ENCODE measurements at places on chromosomes 12 and 14. TPM values are rescaled to one million over a fixed set of nuclear protein-coding genes. Genes with fewer than 3 reads are reported as not detected.

DNA sequence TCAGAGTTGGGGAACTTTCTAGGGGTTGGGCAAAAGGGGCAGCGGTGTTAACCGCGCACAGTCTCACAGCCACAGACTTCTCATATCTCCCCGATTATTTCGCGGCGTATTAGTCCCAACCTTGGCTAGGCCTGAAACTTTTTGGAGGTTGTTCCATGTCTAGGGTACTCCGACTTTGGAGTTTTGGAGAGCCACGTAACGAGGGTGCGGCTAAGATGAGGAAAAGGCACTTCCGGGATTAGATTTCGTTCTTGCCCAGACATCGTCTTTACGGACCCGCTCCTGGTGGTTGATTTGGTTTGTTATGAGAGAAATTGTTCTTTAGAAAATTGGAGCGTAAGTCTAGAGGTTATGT is 513 bp downstream of the CCNK start:
- H3K4me1 ChIP-seq, result peaks cover 40% of the 10 kb centered on the region
- peak overlapping the region; percentile 98 for H3K4me3 ChIP-seq
- no peaks in the 10 kb centered on the region for H3K27me3 ChIP-seq
- no peak for ATAC-seq

GRCh38 chr12:34108405-34108803 is 86.1 kb downstream of the ALG10 start:
- peaks cover 20% of the 10 kb centered on the region for H3K27me3 ChIP-seq
- no peak overlapping the region for H3K27ac ChIP-seq
- H3K36me3 ChIP-seq, result no peaks in the 10 kb centered on the region
- no peak for ATAC-seq
- no peaks in the 10 kb centered on the region for H3K4me1 ChIP-seq

GRCh38 chr12:47079981-47080724 is 394 bp upstream of the AMIGO2 start:
- peaks cover 46% of the 10 kb centered on the region for H3K4me1 ChIP-seq
- no peaks in the 10 kb centered on the region for H3K27me3 ChIP-seq

GRCh38 chr12:103855036-103855712 is 14.1 kb upstream of the NT5DC3 start:
- H3K36me3 ChIP-seq, result no peaks in the 10 kb centered on the region
- no peak for ATAC-seq
- H3K4me3 ChIP-seq, result no peak overlapping the region

DNA sequence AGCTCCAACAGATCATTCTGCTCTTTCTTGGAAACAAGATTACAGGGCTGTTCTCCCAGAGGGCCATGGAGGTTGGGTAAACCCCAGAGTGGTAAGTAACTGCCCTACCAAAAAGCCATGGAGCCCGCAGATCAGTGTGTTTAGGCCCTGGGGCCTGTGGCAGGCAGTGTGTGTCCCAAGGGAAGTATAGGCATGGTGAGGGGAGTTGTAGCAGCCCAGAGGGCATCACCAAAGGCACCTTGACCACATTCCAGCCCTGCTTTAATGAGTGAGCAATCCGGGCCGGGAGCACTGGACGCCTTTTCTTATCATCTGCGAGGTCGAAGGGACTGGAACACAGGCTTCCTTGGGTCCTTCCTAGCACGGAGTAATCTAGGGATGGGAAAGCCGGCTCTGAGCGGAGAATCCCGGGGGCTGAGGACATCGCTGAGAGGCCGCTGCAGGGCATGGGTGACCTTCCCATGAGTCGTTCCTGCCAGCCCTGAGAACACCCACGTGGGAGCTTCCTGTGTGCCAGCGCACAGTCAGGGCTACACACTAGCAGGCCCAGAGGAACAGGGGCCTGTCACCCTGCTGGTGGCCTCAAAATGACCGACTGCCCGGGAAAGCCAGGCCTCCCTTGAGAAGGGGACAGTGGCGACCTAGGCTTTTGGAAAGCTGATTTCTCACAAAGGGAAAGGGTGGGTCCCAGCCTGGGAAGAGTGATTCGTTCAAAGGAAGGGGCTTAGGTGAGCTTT is 91.3 kb downstream of the NINJ2 start:
- H3K27ac ChIP-seq, result peak overlapping the region; percentile 62
- H3K27me3 ChIP-seq, result no peaks in the 10 kb centered on the region
- ATAC-seq, result peak; percentile 16
- H3K36me3 ChIP-seq, result no peaks in the 10 kb centered on the region

KCNMB4 gene
- 1.3 TPM for total RNA-seq

All from activated T-helper 17 cell treated with anti-CD3 and anti-CD28 coated beads, Interleukin-2, amount 50 U/mL, for 72 hours (primary cell).